ENCODE measurements at places on chromosomes 3 and 15.

- no peak for DNase-seq
Observed at GRCh38 chr3:175270866-175271265, 411.7 kb downstream of the NAALADL2 start.

GRCh38 chr3:72816862-72817355 lies 31.3 kb downstream of the SHQ1 start:
- no peak for DNase-seq

DNA sequence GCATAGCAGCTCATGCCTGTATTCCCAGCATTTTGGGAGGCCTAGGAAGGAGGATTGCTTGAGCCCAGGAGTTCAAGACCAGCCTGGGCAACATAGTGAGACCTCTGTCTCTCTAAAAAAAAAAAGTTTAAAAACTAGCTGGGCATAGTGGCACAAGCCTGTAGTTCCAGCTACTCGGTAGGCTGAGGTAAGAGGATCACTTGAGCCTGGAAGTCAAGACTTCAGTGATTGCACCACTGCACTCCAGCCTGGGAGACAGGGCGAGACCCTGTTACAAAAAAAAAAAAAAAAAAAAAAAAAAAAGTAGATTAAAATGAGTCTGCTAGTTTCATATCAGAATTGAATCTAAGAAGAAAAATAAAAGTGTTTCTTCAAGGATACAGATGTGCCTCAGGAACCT lies 32.4 kb upstream of the ANPEP start:
- no peak for DNase-seq

DNA sequence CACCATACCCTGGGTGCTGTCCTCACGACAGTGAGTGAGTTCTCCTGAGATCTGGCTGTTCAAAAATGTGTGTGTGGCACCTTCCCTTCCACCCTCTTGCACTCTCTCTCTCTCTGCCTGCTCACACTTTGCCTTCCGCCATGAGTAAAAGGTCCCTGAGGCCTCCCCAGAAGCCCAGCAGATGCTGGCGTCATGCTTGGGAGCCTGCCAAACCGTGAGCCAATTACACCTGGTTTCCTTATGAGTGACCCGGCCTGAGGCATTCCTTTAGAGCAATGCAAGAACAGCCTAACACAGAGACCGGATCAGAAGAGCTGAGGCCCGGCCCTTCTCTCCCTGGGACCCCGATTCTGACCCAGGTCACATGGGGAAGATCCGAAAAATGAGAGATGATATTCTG lies 15.4 kb downstream of the TMEM44 start:
- DNase-seq = no peak

DNA sequence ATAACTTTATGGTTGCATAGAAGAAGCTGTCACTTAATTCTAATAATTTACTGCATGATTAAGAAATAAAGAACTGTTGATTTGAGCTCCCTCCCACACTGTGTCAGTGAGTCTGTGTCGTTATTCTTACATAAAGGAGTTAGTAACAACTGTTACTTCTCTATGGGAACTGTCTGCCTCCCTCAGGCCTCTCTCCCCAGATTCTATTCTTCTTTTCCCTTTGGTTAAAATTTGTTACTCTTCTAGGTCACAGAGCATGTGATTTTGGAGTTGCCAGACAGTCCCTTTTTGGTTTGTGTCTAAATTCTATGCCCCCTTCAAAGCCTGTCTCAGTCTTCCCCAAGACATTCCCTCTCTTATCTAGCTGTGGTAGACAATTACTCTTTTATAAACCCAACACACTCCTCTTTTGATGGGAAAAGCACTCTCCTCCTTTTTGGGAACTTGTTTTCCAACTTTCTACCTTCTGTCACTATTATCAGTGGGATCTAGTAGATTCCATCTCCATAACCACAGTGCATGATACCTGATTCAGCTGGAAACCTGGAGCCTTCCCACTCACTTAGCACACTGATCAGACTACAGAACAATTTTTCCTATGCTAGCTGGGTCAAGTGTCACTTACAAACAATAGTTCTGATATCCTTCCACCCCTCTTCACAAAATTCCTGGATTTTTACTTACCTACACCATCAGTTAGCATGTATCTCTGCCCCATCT lies 422.1 kb upstream of the TGFBR2 start:
- DNase-seq = no peak

DNA sequence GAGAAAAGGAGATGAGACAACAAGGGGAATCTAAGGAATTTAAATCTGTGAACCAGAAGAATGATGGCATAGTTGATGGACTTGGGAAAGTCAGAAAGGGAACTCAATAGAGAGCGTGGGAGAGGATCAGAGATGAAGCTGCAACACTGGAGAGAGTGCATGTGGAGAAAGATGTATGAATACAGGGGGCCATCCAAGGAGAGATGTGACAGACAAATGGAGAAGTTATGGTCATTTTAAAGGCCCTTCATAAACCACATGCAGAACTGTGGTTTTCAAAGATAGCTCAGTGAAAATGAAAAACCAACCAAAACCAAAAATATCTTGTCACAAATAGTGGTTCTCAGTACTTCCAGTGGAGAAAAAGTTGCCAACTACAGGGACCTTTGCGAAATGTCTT lies 265.2 kb downstream of the SUCLG2 start:
- no peak for DNase-seq

DNA sequence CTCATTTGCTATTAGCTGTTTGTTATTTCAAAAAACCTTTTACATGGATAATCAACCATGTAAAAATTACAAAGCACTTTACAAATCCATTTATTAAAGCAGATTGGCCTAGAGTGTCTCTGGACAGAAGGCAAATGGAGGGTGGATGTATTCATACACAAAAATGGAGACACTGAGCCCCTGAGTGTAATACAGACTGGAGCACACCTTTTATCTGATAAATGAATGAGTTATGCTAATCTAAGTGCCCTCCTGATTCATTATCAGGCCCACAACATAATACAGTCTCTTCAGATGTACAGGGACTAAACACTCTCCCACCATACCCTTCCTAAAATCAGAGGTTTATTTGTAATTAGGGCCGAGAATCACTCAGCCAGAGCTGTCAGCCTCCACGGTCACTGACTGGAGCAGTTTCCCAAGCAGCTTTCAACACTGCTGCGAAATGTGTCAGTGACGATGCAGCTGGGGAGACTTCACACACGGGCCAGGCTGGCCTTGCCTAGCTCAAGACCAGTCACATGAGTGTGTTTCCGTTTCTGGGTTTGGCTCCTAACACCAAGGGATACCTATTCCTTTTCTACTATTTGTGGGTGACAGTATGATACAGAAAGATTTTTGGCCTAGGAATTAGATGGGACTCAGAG lies 271.8 kb downstream of the ZIC1 start:
- DNase-seq = no peak

DNA sequence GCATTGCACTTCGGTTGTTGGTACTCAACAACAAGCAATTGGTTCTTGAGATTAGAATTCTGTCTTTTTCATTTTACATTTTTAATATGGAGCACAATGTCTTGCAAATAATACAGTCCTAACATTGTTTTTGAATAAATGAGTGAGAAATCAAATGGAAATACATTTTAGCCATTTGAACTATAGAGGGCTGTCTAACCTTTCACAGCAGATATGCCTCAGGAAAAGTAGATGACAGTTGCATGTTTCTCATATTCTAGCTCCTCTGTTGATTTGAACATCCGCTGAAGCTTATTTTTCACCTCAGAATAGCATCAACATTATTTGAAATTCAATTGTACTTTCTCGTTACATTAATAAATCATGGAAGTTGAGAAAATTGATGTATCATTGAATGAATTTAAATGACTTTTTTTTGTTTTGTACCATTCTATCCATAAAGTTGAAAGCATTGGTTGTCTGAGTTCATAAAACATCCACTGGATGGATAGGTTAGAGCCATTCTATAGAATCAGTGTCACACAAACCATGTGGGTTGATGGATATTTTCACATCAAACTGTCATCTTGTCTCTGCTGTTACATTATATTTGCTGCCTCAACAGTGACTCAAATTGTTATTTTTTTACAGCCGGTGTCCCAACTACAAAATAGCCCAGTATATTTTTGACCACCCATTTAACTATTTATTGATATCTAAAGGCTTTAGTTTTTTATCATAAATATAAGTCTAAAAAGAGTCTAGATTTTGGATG lies 928.3 kb downstream of the NSUN3 start:
- DNase-seq = no peak

DNA sequence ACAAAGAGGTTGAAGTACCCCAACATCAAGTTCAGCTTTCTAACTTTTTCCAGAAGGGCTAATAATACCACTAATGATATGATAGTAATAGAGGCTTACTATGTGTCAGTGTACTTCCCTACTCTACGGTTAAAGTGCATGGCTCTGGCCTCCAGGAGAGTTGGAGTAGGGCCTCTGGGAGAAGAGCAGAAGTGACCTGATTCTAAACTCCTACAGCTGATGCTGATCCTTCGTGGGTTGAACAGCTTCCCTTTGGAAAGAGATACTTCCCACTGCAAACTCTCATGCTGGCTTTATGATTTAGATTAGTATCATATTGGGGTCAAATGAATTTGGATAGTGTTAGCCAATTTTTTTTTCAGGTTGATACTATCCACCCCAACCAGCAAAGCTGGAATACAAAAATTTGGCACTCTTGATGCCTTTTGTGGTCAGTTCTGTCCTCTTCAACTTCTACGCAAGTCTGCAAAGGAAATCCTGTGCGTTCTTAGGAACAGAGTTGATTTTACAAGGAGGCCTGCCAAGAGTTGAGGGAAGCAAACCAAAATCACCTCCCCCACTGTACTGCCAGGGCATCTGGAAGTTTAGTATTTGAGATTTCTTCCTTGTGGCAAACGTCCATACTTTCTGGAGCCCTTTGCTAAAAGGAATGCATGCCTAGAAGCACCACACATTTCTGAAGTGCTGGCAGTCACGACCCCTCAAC lies 17.8 kb downstream of the TMEM212 start:
- DNase-seq = no peak

Data from left lobe of liver (tissue), 2 donors.